Right renal pelvis (tissue), 4 donors: ENCODE measurements at places on chromosomes 1 and 21. TPM values are rescaled to one million over a fixed set of nuclear protein-coding genes. Genes with fewer than 3 reads are reported as not detected.

HUNK gene
- polyA plus RNA-seq: 18.7 TPM

ASCL5 gene
- polyA plus RNA-seq: 0.07 TPM

CACNA1S gene
- 0.51 TPM for polyA plus RNA-seq

ZNF695 gene
- polyA plus RNA-seq: 3.8 TPM

MYCL gene
- polyA plus RNA-seq: 7.8 TPM

TEDDM1 gene
- 0.09 TPM for polyA plus RNA-seq

CALML6 gene
- 0.65 TPM for polyA plus RNA-seq

- DNase-seq: no peak
Measured at GRCh38 chr1:148333875-148334338, 149.2 kb downstream of the PPIAL4G start.

- no peak for DNase-seq
Measured at GRCh38 chr1:182897696-182898095, 55.3 kb downstream of the SHCBP1L start.

DNA sequence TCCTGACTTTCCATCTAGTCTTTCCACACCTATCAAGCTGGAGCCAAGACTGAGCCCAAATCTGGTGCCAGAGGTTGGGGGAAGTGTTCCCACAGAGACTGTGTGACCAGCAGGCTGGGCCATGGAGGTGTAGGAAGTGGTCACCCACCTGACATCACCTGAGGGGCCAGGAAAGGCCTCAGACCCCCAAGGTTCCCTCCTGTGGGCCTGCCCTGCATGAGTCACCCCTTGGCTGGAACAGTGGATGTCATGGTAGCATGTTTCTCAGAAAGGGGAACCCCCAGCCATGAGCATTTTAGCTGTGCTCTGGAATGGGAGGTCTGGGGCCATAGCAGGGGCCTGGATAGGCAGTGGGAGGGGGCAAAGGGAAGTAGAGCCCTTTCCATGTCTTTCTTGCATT, 5.7 kb upstream of the TNFRSF8 start:
- no peak for DNase-seq

DNA sequence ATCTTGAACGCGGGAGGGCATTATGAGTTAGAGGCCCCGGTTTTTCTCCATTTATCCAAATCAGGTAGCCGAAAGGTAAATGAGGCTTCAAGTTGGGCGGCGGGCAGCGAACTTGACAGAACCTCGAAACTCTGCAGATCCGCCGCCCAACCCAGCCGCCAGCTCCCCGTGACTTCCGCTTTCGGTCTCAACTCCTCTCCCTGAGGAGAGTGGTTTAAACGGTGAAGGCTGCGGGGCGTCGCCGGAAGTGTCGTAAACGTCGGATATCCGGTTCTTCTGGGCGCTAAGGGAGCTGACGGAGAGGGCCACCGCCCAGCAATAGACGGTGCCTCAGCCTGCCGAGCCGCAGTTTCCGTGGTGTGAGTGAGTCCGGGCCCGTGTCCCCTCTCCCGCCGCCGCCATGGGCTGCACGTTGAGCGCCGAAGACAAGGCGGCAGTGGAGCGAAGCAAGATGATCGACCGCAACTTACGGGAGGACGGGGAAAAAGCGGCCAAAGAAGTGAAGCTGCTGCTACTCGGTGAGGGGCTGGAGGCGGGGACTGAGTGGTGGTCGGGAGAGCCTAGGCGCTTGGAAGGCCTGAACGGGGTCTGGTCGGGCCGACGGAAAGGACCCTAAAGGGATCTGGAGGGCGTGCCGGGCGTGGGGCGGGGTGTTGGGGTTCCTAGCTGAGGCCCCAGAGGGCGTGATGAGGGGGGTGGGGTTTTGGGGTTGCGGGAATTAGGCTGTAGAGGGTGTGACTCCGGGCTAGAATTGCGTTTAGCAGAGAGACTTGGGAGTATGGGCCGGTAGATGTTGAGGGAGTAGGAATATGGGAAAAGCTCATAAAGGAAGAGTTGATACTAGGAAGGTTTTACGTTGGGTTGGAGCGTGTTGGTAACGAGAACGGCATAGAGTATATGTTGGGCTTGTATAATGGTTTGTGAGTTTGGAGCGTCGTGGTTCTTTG, at the start of gene GNAI3:
Gene GNAI3 (plus strand): TSS at position 295 of the 947 bp plus-strand sequence. CDS start 106 bp downstream, at position 401.
- DNase-seq: peak; percentile 94

DNA sequence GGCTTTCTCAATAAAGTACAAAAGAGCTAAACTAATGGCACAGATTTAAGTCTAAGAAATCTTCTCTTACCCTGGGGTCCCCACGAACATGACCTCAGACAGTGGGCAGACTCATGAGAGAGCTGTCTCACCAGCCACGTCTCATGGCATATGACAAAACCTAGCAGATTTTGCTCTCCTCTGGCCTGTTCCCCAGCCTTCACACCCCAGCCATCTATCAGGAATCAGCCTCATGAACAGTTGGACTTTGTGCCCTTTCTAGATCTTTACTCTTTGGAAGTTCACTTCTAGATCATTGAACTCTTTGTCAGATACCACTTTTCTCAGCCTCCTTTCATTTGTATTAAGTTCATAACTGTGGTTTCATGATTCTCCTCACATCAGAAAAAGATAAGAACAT, 14.2 kb upstream of the HSD3B1 start:
- no peak for DNase-seq

GRCh38 chr1:114339379-114339778, 171.6 kb downstream of the TRIM33 start:
- DNase-seq: no peak

- no peak for DNase-seq
Measured at GRCh38 chr1:169821500-169821899, 26.8 kb upstream of the METTL18 start.

- DNase-seq: peak; percentile 81
Measured at GRCh38 chr1:145859491-145860023, 676 bp upstream of the PIAS3 start.

DNA sequence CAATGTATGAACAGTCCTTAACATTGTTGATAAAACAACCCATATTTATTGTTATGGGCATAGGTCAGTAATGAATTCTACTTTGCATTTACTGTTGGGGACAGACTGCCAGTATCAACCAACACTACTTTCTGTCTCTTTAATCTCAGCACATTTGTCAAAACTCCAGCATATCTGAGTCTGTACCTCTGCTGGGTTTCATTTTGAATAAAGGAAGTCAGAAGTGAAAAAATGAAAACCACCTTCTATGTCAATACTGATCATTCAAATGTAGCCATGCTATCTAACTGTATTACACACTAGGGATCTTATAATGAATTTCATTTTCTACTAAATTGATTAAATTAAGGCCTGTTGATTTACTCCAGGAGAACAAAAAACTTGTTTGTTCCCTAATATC, 24.2 kb upstream of the CXADR start:
- DNase-seq: no peak

DNA sequence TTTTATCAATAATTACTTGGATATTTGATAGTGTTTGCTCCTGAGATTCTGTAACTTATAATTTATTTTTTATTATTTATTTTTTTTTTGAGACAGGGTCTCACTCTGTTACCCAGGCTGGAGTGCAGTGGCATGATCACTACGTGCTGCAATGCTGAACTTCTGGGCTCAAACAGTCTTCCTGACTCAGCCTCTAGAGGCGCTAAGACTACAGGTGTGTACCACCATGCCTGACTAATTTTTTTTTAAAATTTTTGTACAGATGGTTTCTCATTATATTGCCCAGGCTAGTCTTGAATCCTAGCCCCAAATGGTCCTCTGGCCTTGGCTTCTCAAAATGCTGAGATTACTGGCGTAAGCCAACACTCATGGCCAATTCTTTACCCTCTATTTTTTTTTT, 845.5 kb upstream of the ADGRL4 start:
- DNase-seq: no peak

GRCh38 chr1:41681331-41682098, 197.0 kb upstream of the EDN2 start:
- no peak for DNase-seq

DNA sequence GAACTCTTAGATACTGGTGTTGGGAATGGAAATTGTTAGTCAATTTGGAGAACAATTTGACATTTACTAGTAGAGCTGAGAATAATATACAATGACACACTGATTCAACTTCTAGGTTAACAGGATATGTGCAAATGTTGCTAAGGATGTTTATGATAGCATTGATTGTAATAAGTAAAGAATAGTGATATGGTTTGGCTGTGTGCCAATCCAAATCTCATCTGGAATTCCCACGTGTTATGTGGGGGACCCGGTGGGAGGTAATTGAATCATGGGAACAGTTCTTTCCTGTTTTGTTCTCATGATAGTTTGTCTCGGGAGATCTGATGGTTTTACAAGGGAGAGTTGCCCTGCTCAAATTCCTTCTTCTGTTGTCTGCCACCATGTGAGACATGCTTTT, 302.4 kb upstream of the TMPRSS15 start:
- no peak for DNase-seq
